ENCODE measurements at places on chromosomes 5 and 9. TPM values are rescaled to one million over a fixed set of nuclear protein-coding genes. Genes with fewer than 3 reads are reported as not detected.
A peak's percentile ranks its signal among the peaks of the same experiment; 100 is the strongest.

DNA sequence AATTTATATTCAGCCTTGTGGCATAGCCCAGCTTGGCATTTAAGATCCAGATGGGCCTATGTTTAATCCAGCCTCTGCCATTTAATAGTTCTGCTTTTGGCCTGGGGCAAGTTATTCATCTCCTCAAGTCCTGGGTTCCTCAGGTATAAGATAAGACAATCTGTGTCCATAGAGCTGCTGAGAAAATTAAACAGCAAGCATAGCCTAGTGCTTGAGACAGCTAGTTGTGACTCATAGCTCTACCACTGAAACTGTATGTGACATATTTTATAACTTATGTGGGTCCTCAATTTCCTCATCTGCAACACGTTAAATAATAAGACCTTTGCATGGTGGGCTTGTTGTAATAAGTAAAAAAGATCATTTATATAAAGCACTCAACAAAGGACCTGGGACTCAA is 53.3 kb upstream of the ATP10B start:
- no peaks in the 10 kb centered on the region for H3K27me3 ChIP-seq
- no peaks in the 10 kb centered on the region for H3K4me1 ChIP-seq

The SERF1A gene
- 14.5 TPM for total RNA-seq

The LCNL1 gene
- total RNA-seq: not detected

DNA sequence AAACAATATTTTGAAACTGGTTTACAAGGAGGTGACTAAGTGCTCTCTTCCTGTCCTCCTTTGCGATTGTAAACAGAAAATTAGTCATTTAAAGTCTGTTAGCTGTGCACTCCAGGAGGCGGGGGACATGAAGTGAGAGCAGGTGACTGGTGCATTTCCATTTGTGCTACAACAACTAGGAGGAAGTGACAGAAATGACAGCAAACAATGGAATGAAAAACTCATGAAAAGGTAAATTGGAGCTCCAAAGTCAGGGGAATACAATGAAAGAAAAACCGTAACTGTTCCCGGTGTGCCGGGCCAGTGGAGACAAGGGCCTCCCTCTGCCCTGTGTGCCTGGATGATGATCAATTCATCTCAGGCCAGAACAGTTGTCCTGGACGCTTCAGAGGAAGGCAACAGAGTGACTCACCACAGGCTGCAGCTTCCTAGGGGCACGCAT is 439.9 kb downstream of the GADD45G start:
- no peak overlapping the region for H3K4me3 ChIP-seq
- no peak overlapping the region for H3K27ac ChIP-seq
- no peaks in the 10 kb centered on the region for H3K4me1 ChIP-seq
- DNase-seq: no peak
- H3K36me3 ChIP-seq: no peaks in the 10 kb centered on the region
- H3K27me3 ChIP-seq: no peaks in the 10 kb centered on the region

DNA sequence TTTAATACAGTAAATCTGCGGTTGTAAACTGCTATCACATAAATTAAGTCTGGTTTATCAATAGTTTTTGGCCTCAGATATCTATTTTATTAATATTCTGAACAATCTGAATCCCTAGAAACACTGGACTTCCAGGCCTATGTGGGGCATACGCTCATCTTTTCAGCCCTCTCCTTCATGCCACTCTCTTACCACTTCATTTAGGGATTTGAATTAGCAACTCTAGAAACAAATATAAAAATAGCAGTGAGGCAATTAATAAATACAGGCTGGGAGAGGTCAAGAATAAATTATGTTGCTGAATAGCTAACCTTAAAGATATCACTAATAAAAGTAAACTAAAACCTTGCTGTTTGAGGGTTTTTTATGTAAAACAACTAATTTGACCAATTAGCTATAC is 480.3 kb upstream of the CD180 start:
- no peaks in the 10 kb centered on the region for H3K27me3 ChIP-seq
- H3K36me3 ChIP-seq: no peaks in the 10 kb centered on the region
- no peak overlapping the region for H3K4me3 ChIP-seq
- no peak overlapping the region for H3K27ac ChIP-seq
- peaks cover 30% of the 10 kb centered on the region for H3K4me1 ChIP-seq

DNA sequence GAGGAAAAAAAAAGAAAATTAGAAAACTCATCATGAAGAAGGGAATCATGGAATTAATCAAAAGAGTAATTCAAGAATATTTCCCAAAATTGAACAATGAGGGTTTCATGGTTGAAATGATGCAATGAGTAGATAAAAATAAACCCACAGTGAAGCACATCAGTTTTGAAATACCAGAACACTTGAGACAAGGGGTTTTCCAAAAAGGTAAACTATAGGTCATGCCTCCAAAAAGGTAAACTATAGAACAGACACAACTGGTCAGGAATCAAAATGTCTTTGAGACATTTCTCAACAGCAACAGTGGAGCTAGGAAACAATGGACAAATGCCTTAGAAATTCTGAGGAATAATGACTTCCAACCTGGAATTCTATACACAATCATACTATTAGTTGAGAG is 60.2 kb upstream of the PCSK5 start:
- H3K4me3 ChIP-seq: no peak overlapping the region
- DNase-seq: no peak
- no peak overlapping the region for H3K27ac ChIP-seq
- no peaks in the 10 kb centered on the region for H3K27me3 ChIP-seq

DNA sequence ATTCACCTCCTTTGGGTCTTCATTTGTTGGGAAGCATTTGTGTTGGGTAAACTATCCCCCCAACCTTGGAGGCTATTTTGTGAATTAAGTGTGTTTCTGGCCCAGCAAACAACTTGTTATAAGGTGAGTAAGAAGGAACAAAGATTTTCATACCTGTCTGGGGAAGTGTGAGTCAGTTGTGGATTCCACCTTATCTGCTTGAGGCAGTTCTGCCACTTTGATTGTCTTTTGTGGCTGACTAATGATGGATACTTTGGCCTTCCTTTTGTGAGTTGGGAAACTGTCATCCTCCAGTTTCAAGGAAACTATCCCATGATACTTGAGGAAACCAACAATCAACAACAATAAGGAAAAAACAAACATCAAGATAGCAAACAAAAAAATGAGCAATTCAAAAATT is 24.6 kb upstream of the CER1 start:
- no peak overlapping the region for H3K27ac ChIP-seq
- H3K36me3 ChIP-seq: peaks cover 9% of the 10 kb centered on the region
- peaks cover 17% of the 10 kb centered on the region for H3K4me1 ChIP-seq
- no peak overlapping the region for H3K4me3 ChIP-seq

The OLFML2A gene
- 10.7 TPM for total RNA-seq

DNA sequence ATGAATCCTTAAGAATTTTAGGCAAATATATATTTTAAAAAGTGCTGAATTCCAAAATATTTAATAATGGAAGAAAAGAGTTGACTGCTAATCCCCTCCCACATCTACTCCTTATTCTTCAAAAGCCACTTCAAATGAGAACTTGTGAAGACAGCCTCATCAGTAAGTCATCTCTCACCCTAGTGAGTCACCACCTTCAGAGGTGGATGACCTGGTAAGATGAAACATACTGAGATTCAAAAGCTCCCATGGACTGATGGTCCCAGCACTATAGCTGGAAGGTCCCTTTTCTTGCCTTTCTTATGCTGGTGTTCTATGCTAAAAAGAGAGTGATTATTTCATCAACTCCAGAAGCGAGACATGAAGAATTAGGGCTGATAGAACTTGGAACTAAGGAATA is 37.8 kb upstream of the SPDL1 start:
- H3K36me3 ChIP-seq: no peaks in the 10 kb centered on the region
- H3K4me3 ChIP-seq: no peak overlapping the region
- peaks cover 7% of the 10 kb centered on the region for H3K4me1 ChIP-seq
- H3K27ac ChIP-seq: no peak overlapping the region
- DNase-seq: no peak
- H3K27me3 ChIP-seq: no peaks in the 10 kb centered on the region

DNA sequence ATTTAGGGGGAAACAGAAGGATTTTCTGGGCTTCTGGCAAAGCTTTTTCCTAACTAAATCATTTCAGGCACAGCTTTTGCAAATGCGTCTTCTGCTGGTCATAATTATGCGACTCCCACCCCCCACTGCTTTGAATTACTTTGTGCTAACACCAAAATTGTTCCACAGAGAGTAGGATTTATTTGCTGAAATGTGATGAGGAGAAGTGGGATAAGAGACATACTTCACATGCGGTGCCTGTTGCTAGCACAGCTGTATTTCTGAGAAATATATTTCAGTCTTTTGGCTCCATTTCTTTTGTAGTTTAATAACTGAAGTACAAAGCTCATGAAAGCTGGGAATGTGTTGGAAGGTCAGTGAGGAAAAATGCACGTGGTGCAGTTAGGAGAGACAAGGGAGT is 83.2 kb upstream of the TAS2R1 start:
- no peaks in the 10 kb centered on the region for H3K27me3 ChIP-seq
- no peak overlapping the region for H3K27ac ChIP-seq
- no peaks in the 10 kb centered on the region for H3K36me3 ChIP-seq
- H3K4me3 ChIP-seq: no peak overlapping the region
- no peaks in the 10 kb centered on the region for H3K4me1 ChIP-seq

DNA sequence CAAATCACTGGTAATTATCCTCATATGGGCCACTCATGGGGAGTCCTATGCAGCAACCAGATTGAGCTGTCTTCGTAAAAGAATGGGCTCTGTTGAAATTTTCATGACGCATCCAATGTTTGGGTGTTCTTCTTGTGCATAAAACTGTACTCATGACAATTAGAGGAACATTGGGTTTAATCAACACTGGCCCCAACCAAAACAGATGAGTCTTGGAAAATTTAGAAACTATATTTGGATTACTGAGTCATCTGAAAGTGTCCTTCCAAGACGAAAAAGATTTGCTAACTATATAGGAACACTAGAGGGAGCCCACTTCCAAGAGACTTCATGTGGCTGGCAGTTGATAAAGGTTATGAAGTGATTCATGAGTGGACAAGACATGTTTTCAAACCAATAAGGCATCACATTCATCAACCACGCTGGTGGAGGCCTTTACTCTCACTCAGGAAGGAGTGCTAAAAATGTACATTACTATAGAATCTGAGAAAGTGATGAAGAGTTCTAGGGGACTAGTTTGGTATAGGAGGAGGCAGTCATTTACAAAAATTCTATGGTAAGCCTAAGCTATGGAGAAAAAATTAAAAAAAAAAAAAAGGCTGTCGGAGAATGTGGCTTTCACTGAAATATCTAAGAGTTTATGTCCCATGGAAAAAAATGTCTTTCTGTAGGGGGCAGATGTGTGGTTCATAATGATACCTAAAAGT is 313.5 kb downstream of the PRDM9 start:
- no peaks in the 10 kb centered on the region for H3K36me3 ChIP-seq
- H3K27ac ChIP-seq: no peak overlapping the region
- H3K4me3 ChIP-seq: no peak overlapping the region
- no peaks in the 10 kb centered on the region for H3K27me3 ChIP-seq
- H3K4me1 ChIP-seq: no peaks in the 10 kb centered on the region

- H3K36me3 ChIP-seq: no peaks in the 10 kb centered on the region
- no peaks in the 10 kb centered on the region for H3K27me3 ChIP-seq
- no peak overlapping the region for H3K27ac ChIP-seq
- DNase-seq: no peak
- H3K4me3 ChIP-seq: no peak overlapping the region
- H3K4me1 ChIP-seq: peaks cover 17% of the 10 kb centered on the region
Observed at GRCh38 chr9:123550012-123550411, 194.0 kb downstream of the CRB2 start.

DNA sequence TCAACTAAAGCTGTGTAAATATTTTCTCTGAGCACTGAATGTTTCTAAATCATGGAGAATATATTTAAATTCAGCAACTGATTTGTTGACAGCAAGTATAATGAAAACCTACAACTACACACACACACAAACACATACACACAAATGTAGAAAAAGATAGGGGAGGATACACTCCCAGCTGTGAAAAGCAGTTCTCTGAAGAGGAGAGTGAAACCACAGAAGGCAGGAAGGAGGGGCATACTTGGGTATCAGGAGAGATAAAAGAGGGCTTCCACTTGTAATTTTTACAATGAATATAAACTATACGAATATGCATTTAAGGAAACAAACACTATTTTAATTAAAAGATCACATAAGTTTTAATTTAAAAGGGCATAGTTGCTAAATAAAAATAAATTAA is 227.8 kb upstream of the SLC24A2 start:
- no peaks in the 10 kb centered on the region for H3K36me3 ChIP-seq
- no peak overlapping the region for H3K27ac ChIP-seq
- no peak for DNase-seq
- H3K4me1 ChIP-seq: no peaks in the 10 kb centered on the region
- no peak overlapping the region for H3K4me3 ChIP-seq
- H3K27me3 ChIP-seq: no peaks in the 10 kb centered on the region

- no peaks in the 10 kb centered on the region for H3K27me3 ChIP-seq
- peak; percentile 98 for DNase-seq
- no peak overlapping the region for H3K27ac ChIP-seq
- no peak overlapping the region for H3K4me3 ChIP-seq
- no peaks in the 10 kb centered on the region for H3K36me3 ChIP-seq
- H3K4me1 ChIP-seq: no peaks in the 10 kb centered on the region
Observed at GRCh38 chr9:94139672-94140417, 55.6 kb downstream of the PTPDC1 start.

The ANXA6 gene
- 628 TPM for total RNA-seq

The FBLL1 gene
- 0.63 TPM for total RNA-seq

The SOHLH1 gene
- total RNA-seq: not detected

DNA sequence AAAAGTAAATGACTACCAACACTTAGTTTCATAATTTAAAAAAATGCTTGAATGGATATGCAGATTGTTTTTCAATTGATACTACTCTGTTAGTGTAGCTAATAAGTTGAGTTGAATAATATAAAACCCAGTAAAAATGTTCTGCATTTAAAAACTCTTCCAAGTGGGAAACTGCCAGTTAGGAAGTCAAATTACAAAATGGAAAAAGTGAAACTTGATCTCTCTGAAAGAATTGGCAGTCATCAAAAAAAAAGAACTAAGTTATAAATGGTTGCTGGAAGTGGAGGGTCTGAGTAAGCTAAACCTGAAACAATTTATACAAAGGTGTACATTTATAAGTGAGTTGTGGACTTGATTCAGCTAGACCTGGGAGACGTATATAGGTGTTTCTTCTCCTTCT is 52.4 kb downstream of the VCAN start:
- H3K36me3 ChIP-seq: peaks cover 72% of the 10 kb centered on the region
- no peak overlapping the region for H3K4me3 ChIP-seq
- no peaks in the 10 kb centered on the region for H3K27me3 ChIP-seq
- DNase-seq: peak; percentile 13
- peak overlapping the region; percentile 37 for H3K27ac ChIP-seq

GRCh38 chr9:135960411-135961276 is 529 bp downstream of the UBAC1 start:
- H3K4me3 ChIP-seq: peak overlapping the region; percentile 65
- H3K27ac ChIP-seq: peak overlapping the region; percentile 11
- no peaks in the 10 kb centered on the region for H3K36me3 ChIP-seq
- peak; percentile 70 for DNase-seq

DNA sequence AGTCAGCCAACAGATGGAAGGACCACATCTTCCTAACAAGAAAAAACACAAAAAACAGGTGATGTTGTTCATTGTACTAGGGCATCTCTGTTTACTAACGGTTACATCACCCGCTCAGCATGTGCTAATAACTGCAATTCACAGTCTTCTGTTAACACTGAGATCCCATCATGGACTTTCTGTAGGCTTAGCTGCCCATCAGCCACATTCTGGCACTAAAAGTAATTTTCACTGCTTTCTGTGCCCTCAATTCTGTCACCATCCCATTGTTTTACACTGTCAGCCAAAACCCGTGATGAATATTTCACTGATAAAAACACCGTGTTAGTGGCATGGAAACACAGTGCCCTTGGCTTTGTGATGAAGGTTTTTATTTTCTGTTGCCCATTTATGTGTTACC is 64.6 kb downstream of the CAST start:
- H3K4me1 ChIP-seq: peaks cover 18% of the 10 kb centered on the region
- DNase-seq: no peak
- peaks cover 4% of the 10 kb centered on the region for H3K36me3 ChIP-seq
- no peak overlapping the region for H3K4me3 ChIP-seq

The SLC26A2 gene
- 7.0 TPM for total RNA-seq

The MARVELD2 gene
- 4.9 TPM for total RNA-seq

The IRX4 gene
- 308 TPM for total RNA-seq
